Stromal cell of bone marrow (primary cell): ENCODE measurements at places on chromosomes 5 and 9.

DNA sequence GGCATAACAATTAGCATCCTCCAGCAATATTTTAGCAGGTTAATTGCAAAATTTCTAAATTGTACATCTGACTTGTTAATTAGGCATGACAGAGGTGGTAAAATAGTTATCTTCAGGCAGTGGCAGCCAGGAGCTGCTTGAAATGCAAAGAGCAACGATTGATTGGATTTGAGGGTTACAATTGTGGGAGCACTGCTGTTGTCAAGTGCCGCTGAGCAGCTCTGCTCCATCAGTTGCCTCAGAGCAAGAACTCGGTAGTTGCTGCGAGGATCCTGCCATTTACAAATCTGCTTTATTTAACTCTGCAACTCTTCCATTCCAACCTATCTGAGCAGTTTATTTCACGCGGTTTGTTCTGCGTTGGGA is 12.6 kb downstream of the PBX3 start:
- no peak for DNase-seq

DNA sequence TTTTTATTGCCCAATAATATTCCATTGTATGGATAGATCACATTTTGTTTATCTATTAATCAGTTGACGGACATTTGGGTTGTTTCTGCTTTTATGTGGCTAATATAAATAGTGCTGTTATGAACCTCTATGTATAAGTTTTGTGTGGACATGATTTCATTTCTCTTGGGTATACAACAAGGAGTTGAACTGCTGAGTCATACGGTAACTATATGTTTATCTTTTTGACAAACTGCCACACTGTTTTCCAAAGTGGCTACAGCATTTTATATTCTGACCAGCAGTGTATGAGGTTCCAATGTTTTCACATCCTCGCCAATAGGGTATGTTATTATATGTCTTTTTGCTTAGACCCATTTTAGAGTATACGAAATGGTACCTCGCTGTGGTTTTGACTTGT is 264.3 kb downstream of the RFX3 start:
- DNase-seq, result no peak

GRCh38 chr9:137432687-137433348 is 8.3 kb downstream of the ENTPD8 start:
- DNase-seq, result no peak

GRCh38 chr9:134566936-134567335 is 74.7 kb upstream of the COL5A1 start:
- DNase-seq, result no peak

DNA sequence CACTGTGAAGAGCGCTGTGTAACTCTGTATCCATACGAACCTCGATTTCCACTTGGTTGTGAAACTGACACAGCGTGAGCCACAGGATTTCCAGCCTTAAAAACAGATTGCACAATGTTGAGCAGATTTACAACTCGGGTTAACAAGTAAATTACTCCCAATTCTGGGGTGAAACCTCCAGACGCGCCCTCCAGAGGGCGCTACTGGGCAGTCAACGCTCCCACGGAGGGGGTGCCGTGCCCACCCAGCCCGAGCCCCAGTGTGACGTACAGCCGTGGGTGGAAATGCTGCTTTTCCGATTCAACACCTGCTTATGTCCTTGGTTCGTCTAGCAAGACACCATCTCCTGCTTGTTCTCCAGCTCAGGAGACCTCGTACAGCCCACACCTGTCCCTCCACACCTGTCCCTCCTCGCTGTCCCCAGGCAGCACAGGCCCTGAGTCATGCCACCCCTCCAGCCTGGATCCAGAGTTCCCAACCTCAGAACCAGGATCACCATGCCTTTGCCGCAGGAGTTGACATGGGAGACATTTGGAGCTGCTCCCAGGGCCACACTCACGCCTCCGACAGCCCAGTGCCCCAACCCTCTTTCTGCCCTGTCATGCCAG is 34.4 kb upstream of the SLC6A3 start:
- DNase-seq, result peak; percentile 51

DNA sequence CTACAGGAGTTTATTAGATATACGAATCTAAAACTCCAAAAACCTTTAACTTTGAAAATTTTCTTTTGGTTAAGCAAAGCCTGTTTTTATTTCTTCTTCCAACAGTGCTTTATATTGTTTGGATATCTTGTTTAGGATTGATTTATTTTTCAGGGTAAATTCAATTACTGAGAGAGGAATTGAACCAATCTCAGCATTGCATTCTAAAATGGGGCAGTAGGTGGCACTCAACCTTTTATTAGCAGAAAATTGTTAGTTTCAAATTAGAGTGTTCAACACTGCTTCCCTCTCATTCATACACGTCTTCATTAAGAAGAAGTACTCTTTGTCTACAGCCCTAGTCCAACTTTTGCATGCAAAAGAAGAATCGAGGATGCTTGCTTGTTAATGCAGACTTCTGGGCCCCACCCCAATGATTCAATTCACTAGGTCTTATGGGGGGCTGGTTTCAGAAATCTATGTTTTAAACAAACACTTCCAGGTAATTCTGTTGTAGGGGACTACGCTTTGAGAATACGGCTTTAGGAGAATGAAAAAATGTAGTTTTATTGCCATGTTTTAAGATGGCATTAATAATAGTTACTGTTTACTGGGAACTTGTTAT is 26.6 kb downstream of the MRPL22 start:
- no peak for DNase-seq

DNA sequence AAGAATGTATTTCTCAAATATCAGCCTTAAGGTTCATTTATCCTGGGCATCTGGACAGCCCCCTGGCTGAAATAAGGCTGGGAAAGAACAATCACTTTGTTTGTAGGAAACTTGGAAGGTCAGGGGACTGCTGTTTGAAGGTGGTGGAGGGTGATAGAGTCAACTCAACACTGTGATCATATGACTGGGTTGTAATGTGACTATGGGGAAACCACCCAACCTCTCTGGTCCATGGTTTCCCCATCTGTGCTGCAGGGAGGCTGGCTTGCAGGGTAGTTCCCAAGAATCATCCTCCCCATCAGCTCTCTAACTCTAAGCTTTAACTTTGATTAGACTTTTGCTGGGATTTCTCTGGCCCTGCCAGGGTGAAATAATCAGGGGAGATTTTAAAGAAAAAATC is 10.0 kb downstream of the INSYN2B start:
- DNase-seq, result no peak
